ENCODE measurements at places on chromosomes 2 and 18.

- DNase-seq = peak; percentile 42
Observed at GRCh38 chr2:15177103-15177502, 384.0 kb downstream of the NBAS start.

DNA sequence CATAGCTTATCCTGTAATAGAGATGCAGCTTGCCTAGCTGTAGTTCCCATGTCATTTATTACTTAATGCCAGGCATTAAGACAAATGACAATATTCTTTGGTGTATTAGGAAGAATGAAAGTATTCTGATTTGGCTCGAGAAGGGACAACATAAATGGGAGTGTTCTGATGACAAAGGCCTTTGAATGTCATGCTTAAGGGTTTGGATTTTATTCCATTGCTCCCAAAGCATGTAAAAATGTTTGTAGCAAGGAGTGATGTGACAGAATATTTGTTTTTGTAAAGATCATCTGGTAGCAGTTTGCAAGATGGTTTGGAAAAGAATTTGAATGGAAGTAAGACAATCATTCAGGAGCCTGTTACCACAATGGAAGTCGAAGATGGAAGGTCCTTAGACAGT, 30.4 kb downstream of the EEF1B2 start:
- DNase-seq = no peak

GRCh38 chr2:26770986-26771586, 7.0 kb downstream of the SLC35F6 start:
- DNase-seq = no peak

- no peak for DNase-seq
Observed at GRCh38 chr2:239268082-239268481, 132.7 kb downstream of the HDAC4 start.

DNA sequence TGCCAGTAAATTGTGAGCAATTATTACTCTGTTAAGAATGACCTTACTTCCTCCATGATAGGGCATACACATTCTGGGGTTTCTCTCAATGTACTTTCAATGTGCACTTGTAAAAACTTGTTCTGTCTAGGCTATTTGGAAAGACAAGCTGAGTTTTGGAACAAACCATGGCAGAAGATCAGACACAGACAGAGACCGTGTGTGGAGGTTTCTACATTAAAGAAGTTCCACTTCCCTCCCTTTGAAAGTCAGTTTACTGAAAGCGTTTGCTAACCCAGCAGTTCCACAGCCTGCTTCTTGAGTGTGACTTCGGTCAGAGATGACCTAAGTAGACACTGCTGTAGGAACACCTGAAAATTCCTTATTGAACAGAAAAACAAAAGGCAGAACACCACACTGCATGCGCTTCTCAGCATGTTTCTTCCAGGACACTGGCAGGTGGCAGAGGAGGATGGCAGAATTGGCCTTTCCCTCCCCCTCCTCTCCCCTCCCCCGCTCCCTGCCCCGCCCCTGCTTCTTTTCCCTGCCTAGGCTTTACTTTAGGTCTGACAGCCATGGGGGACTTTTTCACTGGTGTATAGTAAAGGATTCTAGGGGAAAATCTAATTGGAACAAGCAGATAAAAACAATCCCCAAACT, 109.8 kb downstream of the NOL10 start:
- DNase-seq = no peak

GRCh38 chr2:173434762-173435569, 80.3 kb downstream of the CDCA7 start:
- DNase-seq = no peak

GRCh38 chr2:54725343-54726099, 2.1 kb downstream of the EML6 start:
- DNase-seq = no peak

DNA sequence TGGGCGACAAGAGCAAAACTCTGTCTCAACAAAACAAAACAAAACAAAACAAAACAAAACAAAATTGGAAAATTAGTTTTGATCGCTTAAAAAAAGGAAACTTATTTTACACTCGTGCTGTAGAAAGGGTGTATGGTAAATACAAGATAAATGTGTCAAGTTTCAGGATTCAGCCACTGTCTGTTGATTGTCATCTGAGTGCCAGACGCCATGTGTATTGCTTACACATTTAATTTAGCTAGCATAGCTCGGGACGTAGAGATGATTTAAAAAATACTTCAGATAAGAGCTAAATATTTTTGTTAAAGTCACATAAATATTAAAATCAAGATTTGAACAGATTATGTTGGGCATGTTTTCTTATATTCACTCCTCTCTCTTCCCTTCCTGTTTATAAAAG, 568.1 kb upstream of the ZNF804A start:
- DNase-seq = no peak

DNA sequence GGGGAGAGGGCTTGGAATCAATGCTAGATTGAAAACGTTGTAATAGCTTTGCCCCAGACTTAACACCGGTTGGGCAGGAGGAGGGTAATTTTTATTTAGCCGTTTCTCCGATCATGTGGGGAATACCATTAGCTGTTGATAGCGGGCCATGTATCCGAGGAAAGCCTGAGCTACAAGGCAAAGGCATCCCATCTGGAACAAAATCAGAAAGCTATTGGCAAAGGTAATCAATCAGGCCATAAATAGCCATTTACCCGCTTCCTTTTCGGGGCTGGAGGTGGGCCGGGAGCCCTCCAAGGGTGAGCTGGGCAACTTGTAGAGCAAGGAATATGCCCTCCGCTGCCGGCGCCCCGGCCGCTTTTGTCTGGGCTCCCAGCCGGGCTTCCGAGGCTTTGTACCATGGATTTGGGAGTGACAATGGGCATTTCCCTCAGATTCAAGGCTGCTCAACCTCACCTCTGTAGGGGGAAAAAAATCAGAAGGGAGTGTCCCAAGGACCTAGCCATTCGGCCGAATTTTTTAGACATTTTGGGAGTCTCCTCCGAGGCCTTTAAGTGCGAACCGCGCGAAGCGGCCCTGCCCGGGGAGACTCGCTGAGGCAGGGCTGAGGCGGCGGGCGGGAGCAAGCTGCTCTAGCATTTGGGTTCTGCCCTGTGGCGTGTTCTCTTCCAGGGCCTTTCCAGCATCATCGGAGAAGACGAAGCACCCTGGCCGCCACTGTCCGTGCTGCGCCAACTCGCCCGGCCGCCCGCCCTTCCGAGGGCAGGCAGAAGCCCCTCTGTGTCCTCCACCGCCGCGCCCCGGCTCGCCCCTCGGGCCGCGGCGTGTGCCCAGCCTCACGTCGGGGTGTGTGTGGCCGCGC, 1.1 kb upstream of the HOXD9 start:
- no peak for DNase-seq

- DNase-seq = no peak
Observed at GRCh38 chr2:229033816-229034215, 237.3 kb downstream of the PID1 start.

GRCh38 chr2:54053830-54054229, 61.6 kb upstream of the ACYP2 start:
- no peak for DNase-seq

GRCh38 chr2:139162957-139163356, 382.8 kb upstream of the NXPH2 start:
- DNase-seq = no peak

- DNase-seq = no peak
Observed at GRCh38 chr18:9927392-9928063, 13.7 kb downstream of the VAPA start.

DNA sequence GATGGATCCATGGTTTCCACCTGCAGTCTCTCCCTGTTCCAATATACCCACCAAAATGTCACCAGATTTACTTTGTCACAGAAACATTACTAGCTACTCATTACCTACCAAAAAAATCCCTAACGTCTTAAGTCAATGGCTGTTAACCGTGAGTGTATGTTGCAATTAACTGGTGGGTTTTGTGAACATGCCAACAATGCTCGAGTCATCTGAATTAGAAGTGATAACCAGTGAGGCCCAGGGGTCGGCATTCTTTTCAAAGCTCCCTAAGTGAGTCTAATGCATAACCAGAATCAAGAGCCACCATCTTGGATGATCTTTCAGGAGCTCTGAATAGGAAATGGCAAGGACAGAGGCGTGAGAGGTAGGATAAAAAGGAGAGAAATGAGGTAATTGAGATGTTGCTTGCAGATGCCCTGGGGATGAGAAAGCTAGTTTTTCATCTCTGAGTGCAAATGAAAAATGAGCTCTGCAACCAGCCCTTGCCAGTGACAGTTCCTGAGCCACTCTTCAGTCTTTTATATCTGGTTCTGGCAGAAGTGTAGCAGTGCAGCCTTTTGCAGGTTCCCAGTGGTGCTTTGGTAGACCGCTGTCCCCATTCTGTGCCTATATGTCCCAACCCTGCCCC, 130.0 kb upstream of the RND3 start:
- no peak for DNase-seq

GRCh38 chr18:12960853-12961397, 13.1 kb downstream of the SEH1L start:
- no peak for DNase-seq

DNA sequence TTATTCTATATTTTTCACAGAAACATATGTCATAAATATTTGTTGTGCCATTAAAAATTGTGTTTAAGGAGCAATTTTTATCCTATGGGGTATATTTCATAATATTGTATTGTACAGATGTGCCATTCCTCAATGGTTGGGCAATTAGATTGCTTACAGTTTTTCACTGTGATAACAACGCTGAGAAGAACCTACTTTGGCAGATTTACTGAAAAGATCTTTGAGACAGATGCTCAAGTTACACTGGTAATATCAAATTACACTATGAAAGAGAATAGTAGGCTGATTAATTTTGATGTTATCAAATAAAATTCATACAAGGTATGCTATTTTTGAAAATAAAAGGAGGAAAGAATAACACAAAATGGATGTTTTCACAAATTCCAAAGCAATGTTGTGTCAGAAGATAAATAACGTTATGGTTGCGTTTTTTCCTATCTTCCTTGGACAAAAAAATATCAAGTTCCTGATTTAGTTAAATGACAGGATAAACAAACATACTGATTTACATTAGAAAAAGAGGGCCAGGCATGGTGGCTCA, 335.1 kb upstream of the ZNF521 start:
- no peak for DNase-seq

GRCh38 chr2:71609958-71610357, 156.6 kb downstream of the DYSF start:
- DNase-seq = no peak

DNA sequence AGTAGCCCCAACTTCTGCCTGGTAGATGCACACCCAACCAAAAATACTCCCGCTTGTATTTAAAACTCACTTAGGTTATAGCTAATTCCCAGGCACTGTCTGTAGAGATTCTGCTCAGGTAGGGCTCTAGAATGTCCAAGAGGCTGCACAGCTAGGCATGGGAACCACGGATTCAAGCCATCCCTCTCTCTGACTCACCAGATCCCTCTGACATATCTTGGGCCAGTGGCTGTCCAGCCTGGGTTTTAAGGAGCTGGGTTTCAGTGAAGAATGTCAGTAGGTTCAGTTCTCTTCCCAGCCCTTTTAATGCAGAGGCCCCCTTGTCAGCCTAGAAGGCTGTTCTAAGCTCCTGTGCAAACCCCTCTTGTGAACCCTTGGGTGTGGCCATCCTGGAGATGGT, 15.9 kb upstream of the IL1R1 start:
- DNase-seq = no peak

DNA sequence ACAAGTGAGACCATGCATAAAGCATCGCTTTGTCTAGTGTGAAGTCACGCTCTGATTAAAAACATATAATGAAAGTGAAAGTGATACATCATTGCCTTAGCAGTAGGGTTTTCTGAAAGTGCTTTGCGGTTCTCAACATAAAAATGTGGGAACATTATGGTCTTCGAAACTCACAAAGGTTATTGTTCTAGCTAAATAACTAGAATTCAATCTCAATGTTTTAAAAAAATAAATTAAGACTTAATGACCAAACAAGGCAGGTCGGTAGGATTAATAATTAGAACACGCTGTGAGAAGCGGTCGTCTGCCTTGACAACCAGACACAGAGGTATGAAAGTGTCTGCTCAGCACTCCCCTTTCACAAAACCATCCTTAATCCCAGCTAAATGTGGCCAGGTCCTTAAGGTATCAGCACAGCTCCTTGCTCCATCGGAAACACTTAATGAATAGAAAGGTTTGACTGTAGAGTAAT, 42.2 kb downstream of the KLHL14 start:
- no peak for DNase-seq

GRCh38 chr2:237672731-237673129, 45.3 kb downstream of the LRRFIP1 start:
- DNase-seq = no peak

All from CD8-positive, alpha-beta T cell (primary cell).